ENCODE measurements at places on chromosomes 3 and 15. TPM values are rescaled to one million over a fixed set of nuclear protein-coding genes. Genes with fewer than 3 reads are reported as not detected.

Gene FGD5
- total RNA-seq = 0.32 TPM

DNA sequence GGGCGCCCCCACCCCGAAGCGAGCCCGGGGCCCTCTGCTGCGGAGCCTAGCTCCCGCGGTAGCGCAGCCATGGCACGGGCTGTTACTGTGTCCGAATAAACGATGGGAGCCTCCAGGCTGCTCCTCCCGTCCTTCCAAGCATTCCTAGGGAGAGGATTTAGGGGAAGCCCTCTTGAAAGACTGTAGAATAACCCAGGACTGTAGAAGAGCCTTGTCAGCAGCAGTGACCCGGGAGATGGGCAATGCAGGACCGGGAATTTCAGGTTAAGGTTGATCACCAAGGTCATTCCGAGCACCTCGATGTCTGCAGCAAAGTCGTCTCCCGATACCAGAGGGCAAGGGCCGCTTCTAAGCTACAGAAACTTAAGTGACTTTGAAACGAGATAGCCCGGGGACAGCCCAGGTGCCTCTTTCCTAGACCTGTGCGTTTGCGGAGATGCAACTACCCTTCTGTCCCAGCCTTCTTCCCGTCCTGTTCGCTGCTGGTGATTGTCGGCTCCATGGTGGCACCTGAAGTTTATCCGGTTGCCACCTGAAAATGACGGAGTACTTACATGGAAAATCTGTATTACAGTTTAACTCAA lies 753 bp upstream of the MYO5A start:
- peak overlapping the region; percentile 70 for H3K4me3 ChIP-seq
- peaks cover 26% of the 10 kb centered on the region for H3K27me3 ChIP-seq
- peaks cover 8% of the 10 kb centered on the region for H3K36me3 ChIP-seq

GRCh38 chr15:97597801-97598200 lies 362.7 kb upstream of the ARRDC4 start:
- no peaks in the 10 kb centered on the region for H3K27me3 ChIP-seq
- H3K36me3 ChIP-seq = no peaks in the 10 kb centered on the region
- H3K4me1 ChIP-seq = no peaks in the 10 kb centered on the region

- DNase-seq = no peak
- no peak overlapping the region for H3K4me3 ChIP-seq
- H3K36me3 ChIP-seq = no peaks in the 10 kb centered on the region
- H3K27ac ChIP-seq = no peak overlapping the region
Measured at GRCh38 chr3:171825222-171825828, 15.0 kb upstream of the PLD1 start.

- H3K4me1 ChIP-seq = peaks cover 11% of the 10 kb centered on the region
- no peak overlapping the region for H3K4me3 ChIP-seq
- no peak overlapping the region for H3K27ac ChIP-seq
- H3K27me3 ChIP-seq = peaks cover 2% of the 10 kb centered on the region
- H3K36me3 ChIP-seq = no peaks in the 10 kb centered on the region
- no peak for DNase-seq
Measured at GRCh38 chr3:129560269-129560787, 17.4 kb downstream of the H1-8 start.

Gene ROBO2
- total RNA-seq = not detected

- no peaks in the 10 kb centered on the region for H3K4me1 ChIP-seq
- no peak overlapping the region for H3K27ac ChIP-seq
- no peak for DNase-seq
Measured at GRCh38 chr15:57665939-57666338, 40.6 kb upstream of the POLR2M start.

GRCh38 chr15:74127954-74128784 lies 2.2 kb upstream of the ISLR2 start:
- no peak overlapping the region for H3K4me3 ChIP-seq
- H3K36me3 ChIP-seq = no peaks in the 10 kb centered on the region
- H3K4me1 ChIP-seq = peaks cover 22% of the 10 kb centered on the region
- H3K27ac ChIP-seq = no peak overlapping the region

DNA sequence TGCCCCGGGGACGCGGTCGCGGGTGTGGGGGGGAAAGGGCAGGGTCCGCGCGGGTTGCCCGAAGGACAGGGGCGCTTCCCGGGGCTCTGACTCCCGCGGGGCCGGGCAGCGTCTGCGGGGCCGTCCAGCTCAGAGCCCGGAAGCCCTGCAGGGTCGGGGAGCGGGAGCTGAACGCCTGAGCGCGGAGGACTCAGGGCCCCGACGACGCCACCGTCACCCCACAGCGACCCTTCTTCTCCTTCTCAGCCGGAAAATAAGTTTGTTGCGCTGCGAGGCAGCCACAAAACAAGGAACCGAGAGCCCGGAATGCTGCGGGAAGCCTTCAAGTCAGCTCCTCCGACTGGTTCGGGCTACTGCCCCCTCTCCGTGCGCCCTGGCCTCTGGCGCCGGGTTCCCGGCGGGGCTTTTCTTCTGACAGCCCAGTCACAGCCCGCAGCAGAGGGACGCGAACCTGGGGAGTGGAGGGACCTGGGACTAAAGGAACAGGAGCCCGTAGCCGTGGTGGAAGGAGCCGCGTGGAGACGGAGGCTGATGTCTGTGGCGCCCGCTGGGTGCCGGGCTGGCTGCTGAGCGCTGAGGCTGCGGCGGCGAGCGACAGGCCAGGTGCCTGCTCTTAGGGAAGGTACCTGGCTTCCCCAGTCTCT lies 484 bp downstream of the CNTN4 start:
- H3K4me3 ChIP-seq = no peak overlapping the region
- H3K36me3 ChIP-seq = no peaks in the 10 kb centered on the region
- peaks cover 30% of the 10 kb centered on the region for H3K27me3 ChIP-seq
- no peak for DNase-seq
- no peaks in the 10 kb centered on the region for H3K4me1 ChIP-seq
- no peak overlapping the region for H3K27ac ChIP-seq

Gene HRG
- not detected for total RNA-seq

DNA sequence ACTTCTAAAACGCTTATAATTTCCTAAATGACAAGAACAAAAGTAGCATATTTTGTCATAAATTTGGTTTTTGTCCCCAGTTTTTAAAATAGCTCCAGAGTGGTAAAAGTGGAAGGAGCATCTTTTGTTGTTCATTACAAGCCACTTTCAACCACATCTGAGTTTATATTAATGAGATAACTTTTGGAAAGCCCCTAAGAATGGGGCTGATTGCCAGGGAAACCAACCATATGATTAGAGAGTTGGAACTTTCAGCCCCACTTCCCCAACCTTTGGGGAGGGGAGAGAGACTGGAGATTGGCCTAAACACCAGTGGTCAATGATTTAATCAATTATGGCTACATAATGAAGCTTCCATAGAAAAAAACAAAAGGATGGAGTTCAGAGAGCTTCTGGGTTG lies 57.4 kb downstream of the CPA3 start:
- no peaks in the 10 kb centered on the region for H3K36me3 ChIP-seq
- peaks cover 12% of the 10 kb centered on the region for H3K27me3 ChIP-seq
- no peak overlapping the region for H3K4me3 ChIP-seq

DNA sequence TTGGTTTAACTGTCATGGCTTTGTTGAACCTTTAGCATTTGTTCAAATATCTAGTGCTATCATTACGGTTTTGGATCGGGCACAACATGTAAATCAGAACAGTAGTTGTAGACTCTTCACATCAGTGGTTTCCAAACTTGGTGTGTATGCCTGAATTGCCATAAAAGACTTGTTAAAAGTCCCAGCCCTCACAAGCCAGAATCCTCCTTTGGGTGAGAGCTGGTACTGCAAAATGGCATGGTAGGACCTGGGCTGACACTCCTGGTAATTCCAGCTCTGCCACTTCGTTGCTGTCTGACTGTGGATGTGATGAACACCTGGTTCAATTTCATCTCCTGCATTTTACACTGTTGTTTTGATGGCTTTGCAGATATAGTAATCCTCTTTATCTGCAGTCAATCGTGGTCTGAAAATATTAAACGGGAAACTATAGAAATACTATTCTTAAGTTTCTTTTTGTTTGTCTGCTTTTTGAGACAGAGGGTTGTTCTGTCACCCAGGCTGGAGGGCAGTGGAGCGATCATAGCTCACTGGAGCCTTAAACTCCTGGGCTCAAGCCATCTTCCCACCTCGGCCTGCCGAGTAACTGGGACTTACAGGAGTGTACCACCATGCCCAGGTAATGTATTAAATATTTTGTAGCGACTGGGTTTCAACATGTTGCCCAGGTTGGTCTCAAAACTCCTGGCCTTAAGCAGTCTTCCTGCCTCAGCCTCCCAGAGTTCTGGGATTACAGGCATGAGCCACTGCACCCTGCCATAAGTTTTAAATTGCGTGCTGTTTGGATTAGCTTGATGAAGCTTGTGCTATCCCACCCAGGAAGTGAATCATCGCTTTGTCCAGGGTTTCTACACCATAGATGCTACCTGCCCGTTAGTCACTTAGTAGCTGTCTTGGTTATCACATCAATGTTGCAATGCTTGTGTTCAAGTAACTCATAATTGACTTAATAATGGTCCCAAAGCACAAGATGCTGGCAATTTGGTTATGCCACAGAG lies 61.6 kb downstream of the RAB7A start:
- peak; percentile 53 for DNase-seq
- no peaks in the 10 kb centered on the region for H3K27me3 ChIP-seq
- peaks cover 82% of the 10 kb centered on the region for H3K4me1 ChIP-seq
- H3K36me3 ChIP-seq = peaks cover 32% of the 10 kb centered on the region

Gene ATG7
- 40.0 TPM for total RNA-seq

Gene GFM1
- 45.0 TPM for total RNA-seq

Gene TIMMDC1
- 78.1 TPM for total RNA-seq

DNA sequence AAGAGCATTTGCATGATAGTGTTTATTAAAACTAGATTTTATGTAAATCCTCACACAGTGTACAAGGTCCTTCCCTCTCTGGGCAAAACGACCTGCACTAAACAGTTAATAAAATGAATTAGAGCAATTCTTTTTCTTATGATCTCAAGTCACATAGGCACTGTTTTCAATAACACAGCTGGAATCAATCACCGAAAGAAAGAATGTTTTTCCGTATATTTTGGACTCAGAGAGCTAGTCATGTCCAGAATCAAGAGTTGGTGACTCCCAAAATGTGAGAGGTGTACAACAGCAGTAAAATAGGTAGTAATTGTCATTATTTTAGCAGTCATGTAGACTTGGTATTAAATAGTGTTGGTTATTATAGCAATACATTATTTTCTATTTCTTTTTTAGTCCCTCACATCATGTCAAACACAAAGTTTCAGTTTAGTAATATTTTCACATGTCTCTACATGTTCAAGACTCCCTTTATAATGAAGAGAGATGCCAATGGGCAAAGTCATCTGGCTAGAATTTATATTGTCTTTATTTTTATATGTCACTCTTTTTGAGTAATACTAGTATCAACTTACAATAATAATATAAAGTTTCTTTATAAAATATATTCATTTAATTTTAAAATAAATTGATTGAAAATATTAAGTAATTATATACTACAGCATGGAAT lies 448.6 kb upstream of the CDIN1 start:
- H3K36me3 ChIP-seq = no peaks in the 10 kb centered on the region
- H3K27me3 ChIP-seq = no peaks in the 10 kb centered on the region
- H3K27ac ChIP-seq = no peak overlapping the region
- H3K4me3 ChIP-seq = no peak overlapping the region

DNA sequence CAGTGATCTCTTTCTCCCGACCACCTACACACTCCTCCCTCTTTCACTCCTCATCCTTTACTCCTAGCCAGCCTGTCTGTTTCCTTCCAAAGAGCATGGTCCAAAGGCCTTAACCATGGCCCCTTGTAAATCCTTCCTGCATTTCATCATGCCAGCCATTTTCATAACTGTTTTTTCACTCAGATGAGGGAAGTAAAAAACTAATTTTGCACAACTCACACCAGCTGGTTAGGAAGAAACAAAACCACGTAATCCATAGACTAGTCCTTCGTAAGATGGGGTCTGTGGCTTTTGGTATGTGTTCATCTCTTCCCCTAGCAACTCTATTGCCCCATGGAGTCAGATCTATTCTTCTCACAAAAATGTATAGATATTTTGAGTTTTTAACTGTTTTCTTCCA lies 187.8 kb downstream of the SHOX2 start:
- no peaks in the 10 kb centered on the region for H3K27me3 ChIP-seq
- DNase-seq = no peak
- H3K36me3 ChIP-seq = no peaks in the 10 kb centered on the region
- H3K4me3 ChIP-seq = no peak overlapping the region
- no peaks in the 10 kb centered on the region for H3K4me1 ChIP-seq

- H3K36me3 ChIP-seq = no peaks in the 10 kb centered on the region
- peaks cover 6% of the 10 kb centered on the region for H3K4me1 ChIP-seq
- DNase-seq = no peak
- H3K27ac ChIP-seq = no peak overlapping the region
- H3K27me3 ChIP-seq = peaks cover 2% of the 10 kb centered on the region
- H3K4me3 ChIP-seq = no peak overlapping the region
Measured at GRCh38 chr3:39134305-39134704, 19.1 kb downstream of the CSRNP1 start.

Gene SLC9C1
- not detected for total RNA-seq

- peaks cover 6% of the 10 kb centered on the region for H3K4me1 ChIP-seq
- H3K27me3 ChIP-seq = peaks cover 31% of the 10 kb centered on the region
- H3K27ac ChIP-seq = no peak within 1 kb of the TSS
- H3K36me3 ChIP-seq = peaks cover 14% of the 10 kb centered on the region
- DNase-seq = no peak
- no peak within 1 kb of the TSS for H3K4me3 ChIP-seq
Measured at GRCh38 chr3:9703736-9704346, at the start of gene CPNE9. Gene CPNE9 (plus strand): TSS chr3:9703833. CDS start chr3:9703997, 164 bp downstream.

- no peaks in the 10 kb centered on the region for H3K36me3 ChIP-seq
- no peaks in the 10 kb centered on the region for H3K27me3 ChIP-seq
- H3K4me1 ChIP-seq = peaks cover 4% of the 10 kb centered on the region
- no peak for DNase-seq
- no peak overlapping the region for H3K27ac ChIP-seq
Measured at GRCh38 chr3:56954125-56954524, 106.3 kb upstream of the SPATA12 start.

Gene RTP1
- not detected for total RNA-seq

DNA sequence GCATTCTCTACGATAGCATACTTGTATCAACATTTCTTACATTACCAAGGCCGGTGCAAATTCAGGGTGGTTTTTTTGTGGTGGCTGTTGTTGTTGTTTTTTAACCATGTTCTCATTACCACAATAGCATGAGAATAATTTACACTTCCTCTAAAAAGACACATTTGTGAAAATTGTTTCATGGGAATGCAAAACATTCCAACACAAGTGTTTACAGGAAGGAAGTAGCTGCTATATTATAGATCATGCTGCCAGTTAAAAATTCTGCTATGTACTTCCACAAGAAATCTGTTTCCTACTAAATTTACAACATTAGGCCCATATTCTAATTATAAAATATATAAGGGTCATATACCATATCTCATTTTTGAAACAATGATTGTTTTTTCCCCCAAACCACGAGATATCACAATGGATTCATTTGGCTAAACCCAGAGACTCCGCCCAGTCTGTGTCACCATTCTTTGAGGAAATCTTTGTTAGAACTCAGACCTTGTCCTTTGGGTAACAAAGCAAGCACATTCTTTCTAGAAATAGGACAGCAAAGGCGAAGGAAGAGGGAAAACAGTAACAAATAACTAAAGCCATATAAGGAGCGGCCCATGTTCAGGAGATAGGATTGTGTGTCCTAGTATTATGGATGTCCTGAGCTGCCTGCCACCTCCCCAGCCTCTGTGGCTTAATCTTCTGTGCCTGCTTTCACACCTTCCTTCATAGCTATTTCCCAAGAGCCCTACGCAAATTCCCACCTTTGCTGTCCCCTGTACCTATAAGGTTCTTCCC lies 60.1 kb downstream of the UACA start:
- DNase-seq = no peak
- peaks cover 48% of the 10 kb centered on the region for H3K27me3 ChIP-seq
- no peaks in the 10 kb centered on the region for H3K4me1 ChIP-seq
- no peak overlapping the region for H3K4me3 ChIP-seq
- H3K36me3 ChIP-seq = no peaks in the 10 kb centered on the region
- no peak overlapping the region for H3K27ac ChIP-seq

Data from activated CD8-positive, alpha-beta T cell treated with anti-CD3 and anti-CD28 coated beads, Interleukin-2, amount 10 ng/mL, durations not matched to agents 7 days and 5 days (primary cell).